ENCODE measurements at places on chromosomes 7 and 10.

DNA sequence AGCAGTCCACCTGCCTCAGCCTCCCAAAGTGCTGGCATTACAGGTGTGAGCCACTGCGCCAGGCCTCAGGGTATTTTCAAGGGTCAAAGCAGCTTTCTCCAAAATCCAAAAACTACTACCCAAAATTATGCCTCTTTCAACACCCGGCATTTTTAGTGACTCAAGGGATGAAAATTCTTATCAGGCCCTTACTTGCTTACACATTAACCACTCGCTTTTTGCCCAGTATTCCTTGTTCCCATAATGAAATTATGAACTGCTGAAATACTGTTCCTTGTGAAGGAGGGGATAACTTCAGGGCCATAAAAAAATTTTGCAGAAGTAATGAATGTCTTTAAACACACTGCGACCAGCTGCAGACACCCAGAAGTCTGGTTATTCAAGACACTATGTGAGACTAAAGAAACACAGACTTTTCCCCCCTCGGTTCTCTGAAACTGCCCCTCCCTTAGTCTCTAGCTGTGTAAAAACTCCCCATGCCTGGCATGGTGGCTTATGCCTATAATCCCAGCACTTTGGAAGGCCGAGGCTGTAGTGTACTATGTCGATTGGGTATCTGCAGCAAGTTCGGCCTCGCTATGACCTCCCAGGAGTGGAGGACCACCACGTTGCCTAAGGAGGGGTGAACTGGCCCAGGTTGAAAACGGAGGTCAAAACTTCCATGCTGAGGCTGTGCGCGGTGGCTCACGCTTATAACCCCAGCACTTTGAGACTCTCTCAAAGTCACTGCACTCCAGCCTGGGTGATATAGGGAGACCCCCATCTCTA, 12.0 kb downstream of the FXYD4 start:
- no peak for DNase-seq

DNA sequence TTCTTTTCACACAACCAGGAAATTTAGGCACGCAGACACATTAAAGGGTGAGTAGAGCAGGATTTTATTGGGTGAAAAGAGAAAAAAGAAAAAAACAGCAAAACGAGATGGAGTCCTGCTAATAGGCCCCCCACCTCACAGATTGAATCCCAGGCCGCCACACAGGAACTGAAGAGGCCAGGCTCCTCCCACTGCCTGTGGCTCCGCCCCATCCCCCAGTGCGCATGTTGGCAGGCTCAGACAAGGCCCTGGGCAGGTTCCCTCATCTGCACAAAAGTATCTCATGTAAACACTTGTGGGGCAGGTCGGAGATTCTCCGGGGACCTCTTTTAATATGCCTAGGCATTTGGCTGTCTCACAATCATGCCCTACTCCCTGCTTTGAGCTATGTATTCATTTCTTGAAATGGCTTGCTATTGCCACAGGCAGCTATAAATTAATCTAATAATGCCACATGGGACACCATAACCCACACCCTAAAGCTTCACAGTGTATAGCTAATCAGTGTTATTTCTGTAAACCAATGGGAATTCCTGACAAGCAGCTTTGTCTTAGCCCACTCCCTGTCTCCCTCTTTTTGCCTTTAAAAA, 76.2 kb upstream of the KIF5B start:
- no peak for DNase-seq

- DNase-seq: no peak
Observed at GRCh38 chr10:113087165-113088029, 137.3 kb downstream of the TCF7L2 start.

- DNase-seq: no peak
Observed at GRCh38 chr7:29684787-29685650, 121.3 kb upstream of the WIPF3 start.

DNA sequence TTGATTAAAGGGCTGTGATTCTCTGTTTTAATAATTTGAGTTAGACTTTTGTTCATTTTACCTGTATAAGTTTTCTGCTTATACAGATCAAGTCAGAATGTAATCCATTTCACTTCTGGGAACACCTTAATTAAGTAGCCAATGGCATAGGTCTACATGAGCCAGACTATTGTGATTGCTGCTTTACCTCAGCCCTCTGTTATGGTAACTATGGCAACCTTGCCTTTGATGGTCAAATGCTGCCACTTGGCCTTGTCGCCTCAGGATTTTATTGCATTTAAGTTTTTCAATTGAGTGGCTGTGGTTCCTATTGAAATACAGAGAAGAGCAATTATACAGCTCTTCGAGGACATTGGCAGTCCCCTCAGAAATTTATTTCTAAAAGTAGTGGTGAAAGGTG, 64.3 kb upstream of the TMEM106B start:
- DNase-seq: no peak

DNA sequence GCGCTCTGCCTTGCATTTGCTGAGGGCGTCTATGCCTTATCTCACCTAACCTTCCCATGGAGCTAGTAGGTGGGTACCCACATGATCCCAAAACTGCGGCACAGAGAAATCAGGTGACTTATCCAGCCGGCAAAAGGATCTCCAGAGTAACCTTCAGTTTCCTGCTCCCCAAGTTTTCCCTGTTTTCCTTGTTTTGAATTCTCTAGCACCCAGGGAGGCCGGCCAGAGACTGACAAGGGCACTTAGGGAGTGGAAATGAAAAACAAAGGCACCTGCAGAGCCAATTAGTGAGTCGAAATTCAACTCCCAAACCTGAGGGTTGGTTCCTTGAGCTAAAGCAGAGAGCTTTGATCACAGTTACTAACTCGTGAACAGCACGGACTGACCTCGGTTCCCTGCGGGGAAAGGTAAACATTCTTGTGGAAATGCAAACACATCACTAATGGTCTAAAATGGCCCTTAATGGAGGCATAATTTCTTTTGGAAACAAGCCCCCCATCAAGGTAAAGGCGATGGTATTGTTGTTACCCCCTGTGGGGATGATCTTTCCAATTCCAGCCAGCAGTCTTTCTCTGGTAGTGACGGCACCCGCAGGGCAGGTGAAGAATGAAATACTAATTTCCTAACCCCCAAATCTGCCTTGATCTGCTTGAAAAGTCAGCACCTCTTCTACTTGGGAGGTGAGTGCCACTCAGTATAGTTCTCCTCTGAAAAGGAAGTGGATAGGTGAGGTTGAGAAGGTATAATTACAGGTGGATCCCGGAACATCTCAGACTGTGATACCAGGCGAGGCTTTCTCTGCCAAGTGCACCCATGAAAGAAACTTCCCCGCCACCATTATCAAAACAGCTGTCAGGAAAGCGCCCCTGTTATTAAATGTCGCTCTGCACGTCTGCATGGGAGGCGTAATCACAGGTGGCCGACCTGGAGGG, 365.6 kb upstream of the AUTS2 start:
- peak; percentile 77 for DNase-seq

GRCh38 chr10:22319980-22320558, 830 bp upstream of the BMI1 start:
- no peak for DNase-seq

- no peak for DNase-seq
Observed at GRCh38 chr7:74013539-74014272, 14.3 kb upstream of the ELN start.

DNA sequence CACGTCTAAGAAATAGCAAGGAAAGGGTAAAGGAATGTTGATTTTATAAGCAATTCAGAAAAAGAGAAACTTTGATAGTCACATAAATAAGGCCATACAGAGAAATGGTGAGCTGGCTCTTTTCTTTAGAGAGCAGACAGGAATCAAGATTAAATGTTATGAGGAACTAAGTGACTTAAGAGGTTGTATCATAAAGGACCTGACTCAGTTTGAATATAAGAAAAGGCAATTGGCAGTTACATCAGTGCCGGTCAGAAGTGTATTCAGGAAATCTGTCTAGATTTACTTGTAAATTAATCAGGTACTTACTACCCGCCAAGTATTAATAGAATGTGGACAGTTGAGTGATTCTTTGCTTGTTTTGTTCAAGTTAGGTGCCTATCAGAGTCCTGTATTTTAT, 2.1 kb downstream of the MRPL32 start:
- no peak for DNase-seq

DNA sequence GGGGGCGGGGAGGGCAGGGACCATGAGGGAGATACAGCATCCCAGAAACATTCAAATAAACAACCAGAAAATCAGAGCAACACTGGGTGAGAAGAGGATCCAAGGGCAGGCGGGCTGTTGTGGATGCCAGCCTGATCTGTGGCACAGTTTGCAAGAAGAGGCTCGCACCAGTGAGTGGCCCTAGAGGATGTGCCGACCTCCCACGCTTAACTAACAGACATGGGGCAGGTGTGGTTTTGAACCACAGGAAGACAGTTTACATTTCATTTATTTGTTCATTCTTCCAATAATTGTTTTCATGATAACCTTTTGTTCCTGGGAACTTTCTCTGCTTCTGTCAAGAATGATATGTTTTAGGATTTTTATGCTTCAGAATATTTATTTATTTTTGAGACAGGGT, 115.6 kb downstream of the ZNF248 start:
- DNase-seq: no peak

DNA sequence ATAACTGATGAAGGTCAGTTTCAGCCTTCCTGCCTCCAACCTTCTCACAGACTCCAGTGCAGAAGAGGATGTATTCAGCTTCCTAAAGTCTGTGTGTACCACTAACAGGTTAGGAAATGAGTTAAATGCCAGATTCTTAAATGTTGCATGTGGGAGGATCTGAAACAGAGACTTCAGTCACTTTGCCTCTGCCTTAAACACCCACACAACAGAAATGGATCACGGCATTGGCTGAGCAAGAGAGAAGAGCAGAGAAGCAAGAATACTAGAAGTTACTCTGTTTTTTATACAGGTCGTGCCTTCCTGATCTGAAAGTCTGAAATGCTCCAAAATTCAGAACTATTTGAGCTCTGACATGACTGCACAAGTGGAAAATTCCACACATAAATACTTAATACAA, 98.9 kb upstream of the ARHGAP21 start:
- DNase-seq: no peak

DNA sequence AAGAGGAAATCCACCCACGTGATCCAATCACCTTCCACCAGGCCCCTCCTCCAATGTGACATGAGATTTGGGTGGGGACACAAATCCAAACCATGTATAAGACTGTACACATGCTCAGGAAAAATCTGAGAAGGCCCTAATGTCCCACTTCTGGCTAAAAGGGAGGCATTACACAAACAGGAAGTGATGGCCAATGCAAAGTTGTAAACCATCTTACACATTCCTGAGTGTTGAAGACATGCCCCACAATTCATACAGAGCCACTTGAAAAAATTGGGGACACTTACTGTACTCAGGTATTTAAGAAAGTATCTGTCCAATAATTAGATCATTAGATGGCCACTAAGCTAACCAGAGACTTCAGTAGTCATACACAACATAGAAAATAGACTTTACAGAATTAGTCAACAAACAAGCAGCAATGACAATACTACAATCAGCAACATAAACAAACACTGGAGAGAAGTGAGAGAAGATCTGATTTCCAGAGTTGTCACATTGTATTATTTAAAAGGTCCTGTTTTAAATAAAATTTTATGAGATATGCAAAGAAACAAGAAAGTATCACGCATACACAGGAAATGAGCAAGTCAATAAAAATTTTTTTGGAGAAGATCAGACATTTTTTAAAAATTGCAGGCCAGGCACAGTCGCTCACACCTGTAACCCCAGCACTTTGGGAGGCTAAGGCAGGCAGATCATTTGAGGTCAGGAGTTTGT, 143.3 kb downstream of the DGKI start:
- no peak for DNase-seq

- DNase-seq: no peak
Observed at GRCh38 chr10:24502801-24503460, 220.8 kb downstream of the ARHGAP21 start.

DNA sequence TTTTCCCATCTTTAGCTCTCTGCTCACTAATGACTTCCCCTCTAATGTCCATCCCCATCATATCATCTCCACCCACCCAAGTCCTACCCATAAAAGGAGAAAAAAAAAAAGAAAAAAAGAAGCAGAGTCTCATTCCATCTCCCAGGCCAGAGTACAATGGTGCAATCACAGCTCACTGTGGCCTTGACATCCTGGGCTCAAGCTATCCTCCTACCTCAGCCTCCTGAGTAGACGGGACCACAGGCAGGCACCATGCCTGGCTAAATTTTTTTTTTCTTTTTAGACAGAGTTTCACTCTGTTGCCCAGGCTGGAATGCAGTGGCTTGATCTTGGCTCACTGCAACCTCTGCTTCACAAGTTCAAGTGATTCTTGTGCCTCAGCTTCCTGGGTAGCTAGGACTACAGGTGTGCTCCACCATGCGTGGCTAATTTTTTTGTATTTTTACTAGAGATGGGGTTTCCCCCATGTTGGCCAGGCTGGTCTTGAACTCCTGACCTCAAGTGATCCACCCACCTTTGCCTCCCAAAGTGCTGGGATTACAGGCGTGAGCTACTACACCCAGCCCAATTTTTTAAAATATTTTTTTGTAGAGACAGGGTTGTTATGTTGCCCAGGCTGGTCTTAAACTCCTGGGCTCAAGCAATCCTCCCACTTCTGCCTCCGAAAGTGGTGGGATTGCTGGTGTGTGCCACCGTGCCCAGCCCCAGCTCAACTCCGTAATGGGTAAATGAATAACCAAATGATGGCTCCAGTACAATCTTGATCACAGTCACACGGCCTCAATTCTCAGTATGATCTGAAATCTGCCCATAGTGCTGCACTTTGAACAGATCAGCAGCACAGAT, 24.6 kb upstream of the SGMS1 start:
- no peak for DNase-seq

GRCh38 chr10:77274046-77274795, 363.4 kb downstream of the KCNMA1 start:
- DNase-seq: no peak

DNA sequence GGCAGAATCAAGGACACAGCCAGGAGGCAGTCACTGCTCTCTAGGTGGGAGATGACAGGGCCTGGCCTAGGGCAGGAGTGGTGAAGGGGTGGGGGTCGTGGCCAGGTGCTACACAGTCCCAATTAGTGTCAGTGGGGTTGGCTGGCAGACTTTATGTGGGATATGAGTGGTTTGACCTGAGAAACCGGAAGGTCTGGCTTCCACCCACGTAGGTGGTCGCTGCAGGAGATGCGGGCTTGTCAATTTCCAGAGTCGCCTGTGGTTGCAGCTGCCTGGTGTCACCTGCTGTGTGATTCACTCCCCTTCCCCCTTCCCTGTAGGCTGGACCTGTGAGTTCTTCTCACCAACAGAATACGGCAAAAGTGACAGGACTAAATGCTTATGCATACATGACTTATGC, 124.3 kb downstream of the KLF6 start:
- no peak for DNase-seq

GRCh38 chr7:137967143-137968018, 34.5 kb downstream of the CREB3L2 start:
- DNase-seq: no peak

DNA sequence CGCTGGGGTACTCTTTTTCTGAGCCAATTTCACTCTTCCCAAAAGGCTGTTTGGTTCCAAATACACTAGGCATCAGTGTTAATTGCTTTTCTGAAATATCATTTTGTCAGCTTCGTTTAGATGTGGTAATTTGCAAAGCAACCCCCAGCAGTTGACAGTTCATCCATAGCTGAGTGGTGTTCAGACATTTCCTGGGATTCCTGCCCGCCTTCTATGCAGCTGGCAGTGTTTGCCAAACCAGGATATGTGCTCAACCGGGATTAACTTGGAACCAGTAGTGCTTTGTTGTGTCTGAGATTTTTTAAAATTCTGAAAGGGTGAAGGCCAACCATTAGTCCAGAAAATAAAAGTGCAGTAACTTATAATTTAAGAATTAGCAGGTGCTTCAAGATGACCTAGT, 25.2 kb upstream of the MKLN1 start:
- no peak for DNase-seq
